ENCODE measurements at places on chromosomes 2 and 18.

DNA sequence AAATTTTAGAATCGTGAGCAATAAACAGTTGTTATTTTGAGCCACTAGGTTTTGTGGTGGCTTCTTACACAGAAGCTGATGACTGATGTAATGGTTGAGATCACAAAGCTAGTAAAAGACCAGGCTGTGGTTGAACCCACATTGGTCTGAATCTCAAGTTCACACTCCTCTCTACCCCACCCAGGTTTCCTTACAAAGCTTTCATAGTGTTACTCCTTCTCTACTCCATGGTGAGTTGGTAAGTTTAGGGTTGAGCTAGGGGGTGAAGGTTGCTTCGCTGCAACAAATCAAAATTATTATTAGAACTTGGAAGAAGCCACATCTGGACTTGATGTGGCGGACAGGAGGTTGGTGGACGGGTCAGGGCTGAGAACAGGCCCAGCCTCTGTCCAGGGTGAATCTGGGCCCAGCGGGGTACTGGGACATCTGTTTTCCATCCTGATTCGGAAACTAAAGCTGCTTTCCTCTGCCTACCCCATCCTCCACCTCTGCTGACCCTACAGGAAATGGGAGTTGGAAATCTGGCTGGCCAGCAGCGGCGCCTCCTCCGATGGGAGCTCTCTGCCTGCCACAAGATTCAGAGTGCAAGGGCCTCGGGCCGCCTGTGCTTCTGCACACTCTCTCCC, 86.3 kb downstream of the ZFP36L2 start:
- peak; percentile 36 for DNase-seq

DNA sequence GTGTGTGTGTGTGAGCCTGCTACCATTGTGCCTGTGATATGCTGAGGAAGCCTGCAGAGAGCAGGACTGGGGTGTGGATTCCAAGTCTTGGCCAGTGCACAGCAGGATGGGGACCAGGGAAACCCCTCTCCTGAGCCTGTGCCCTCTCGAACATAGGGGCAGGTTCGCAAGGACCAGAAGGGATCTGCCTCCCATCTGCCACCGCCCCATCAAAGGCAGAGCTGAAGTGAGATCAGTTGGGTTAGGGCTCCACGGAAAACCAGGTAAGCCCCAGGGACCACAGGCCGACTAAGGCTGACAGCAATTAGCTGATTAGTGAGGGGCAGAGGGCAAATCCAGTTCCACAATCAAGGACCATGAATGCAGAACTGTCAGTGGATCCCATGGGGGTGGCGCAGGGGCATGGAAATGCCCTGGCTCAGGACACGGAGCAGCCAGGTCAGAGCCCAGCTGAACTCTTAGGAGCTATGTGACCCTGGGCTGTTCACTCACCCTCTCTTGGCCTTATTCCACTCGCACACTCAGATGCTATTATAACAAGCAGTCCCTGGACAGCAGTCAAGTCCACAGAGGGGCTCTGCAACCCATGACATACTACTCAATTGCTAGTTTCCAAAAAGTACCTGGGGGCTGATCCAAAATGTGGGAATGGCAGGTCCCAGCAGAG, 84.2 kb upstream of the ID2 start:
- DNase-seq: no peak

DNA sequence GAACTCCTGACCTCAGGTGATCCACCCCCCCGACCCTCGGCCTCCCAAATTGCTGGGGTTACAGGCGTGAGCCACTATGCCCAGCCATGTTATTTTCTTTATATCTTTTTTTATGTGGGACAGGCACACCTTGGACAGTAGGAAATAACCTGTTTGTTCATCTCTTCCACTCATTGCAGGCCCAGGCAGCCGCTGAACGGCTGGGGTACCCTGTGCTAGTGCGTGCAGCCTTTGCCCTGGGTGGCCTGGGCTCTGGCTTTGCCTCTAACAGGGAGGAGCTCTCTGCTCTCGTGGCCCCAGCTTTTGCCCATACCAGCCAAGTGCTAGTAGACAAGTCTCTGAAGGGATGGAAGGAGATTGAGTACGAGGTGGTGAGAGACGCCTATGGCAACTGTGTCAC, 8.4 kb downstream of the CAD start:
- no peak for DNase-seq

- no peak for DNase-seq
These were observed 5.1 kb upstream of the DNAJC5G start for GRCh38 chr2:27270131-27270530.

DNA sequence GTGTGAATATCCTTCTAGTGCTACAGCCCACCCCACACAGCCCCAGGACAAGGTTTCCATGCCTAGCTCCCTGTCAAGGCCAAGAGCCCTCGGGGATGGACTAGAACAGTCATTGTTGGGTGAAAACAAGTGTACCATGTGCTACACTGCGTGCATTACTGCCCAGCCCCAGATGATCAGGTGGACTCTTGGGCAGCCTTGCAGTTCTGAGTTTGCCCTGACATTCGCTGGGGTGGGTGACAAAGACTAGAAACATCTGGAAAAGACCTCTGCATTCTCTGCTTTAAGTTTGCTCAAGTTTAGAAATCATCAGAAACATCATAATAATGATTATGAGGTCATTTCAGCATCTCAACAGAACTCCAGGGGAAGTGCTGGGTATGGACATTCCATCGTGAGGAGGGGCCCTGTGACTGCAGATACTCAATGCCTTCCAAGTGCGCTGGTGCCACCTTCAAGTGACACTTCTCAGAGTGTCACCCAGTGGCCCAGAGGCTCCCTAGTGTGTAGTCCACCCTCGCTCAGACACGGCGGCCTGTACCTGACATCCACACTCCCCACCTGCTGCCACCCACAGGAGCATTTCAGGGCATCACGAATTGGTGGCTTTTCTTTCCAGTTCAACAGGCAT, 5.3 kb upstream of the PXDN start:
- no peak for DNase-seq

DNA sequence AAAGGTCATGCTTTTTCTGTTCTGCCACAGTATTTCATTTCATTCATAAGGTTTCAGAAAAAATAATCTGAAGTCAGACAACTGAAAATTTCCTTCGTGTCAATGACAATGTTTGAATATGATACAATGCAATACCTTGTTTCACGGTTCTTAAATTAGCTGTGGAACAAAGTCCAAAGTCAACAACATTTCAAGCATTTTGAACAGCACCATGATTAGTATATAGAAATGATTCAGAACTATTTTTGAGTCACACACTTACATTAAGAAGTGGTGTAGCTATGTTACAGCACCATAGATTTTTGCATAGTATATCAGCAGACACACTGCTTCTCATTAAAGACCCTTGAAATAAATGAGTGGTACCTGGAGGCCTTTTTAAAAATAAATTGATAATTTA, 178.3 kb upstream of the DSEL start:
- DNase-seq: no peak

- no peak for DNase-seq
These were observed 6.7 kb downstream of the NAB1 start for GRCh38 chr2:190655570-190655969.

GRCh38 chr18:51255693-51256092, 58.2 kb upstream of the MEX3C start:
- DNase-seq: peak; percentile 65

DNA sequence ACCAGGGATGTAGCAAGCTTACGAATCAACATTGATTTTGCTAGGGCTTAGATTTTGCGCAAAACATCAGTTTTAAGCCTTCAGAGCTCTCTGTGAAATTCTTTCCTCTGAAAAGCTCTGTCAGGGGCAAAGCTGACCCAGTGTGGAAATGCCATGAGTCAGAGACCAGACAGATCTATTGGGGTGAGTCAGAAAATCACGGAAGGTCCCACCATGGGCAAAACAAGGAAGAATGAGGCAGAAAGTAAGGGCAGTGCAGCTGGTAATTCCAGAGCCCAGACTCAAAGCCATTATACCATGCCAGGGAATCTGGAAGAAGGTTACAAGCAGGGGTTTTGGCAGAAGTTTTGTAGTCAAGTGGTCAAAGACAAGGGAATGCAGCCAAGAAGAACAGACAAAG, 256.6 kb upstream of the CTAGE1 start:
- DNase-seq: peak; percentile 93

- DNase-seq: no peak
These were observed 40.0 kb downstream of the MYO1B start for GRCh38 chr2:191285252-191285651.

DNA sequence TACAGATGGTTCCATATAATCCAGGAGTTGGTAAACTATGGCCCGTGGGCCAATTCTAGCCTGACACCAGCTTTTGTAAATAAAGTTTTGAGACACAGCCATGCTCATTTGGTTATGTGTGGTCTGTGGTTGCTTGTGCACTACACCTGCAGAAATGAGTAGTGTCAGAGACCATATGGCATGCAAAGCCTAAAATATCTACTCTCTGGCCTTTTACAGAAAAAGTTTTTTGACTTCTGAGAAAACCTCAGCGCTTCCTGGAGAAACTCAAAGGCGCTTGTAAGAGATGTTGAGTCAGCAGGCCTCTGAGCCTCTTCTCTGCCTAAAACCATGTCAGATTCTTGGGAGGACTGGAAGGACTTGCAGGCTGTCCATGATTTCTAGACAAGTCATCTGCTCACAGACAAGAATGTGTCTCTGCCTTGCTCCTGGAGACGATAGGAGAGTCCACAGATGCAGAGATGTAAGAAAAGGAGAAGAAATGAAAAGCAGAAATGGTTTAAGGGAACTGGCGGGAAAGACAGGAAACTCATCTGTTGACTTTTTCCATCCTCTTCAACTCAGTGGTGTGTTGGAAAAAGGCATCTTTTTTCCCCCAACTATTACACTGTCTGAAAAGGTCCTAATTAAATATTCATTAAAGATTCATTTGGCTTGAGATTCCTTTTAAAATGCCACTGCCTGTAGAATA, 5.2 kb downstream of the TTC39C start:
- no peak for DNase-seq

- DNase-seq: peak; percentile 82
These were observed 17.5 kb downstream of the YWHAQ start for GRCh38 chr2:9613291-9613690.

- no peak for DNase-seq
These were observed 77.8 kb upstream of the CCDC195 start for GRCh38 chr2:224793946-224794345.

DNA sequence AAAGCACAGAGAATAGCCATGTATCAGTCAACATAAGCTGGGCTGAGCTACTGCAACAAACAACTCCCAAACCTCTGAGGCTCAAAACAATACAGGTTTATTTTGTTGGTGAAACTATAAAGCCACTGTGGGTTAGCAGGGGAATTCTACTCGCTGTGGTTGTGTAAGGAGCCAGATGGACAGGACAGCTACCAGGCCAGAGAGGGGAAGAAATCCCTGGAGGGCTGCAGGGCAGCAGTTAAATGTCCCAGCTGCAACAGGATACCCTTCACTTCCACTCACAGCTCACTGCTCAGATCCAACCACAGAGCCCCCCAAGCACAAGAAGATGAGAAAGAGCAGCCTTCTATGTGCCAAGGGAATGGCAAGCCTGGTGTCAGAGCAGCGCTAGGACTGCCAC, 245.9 kb upstream of the RAB6C start:
- DNase-seq: no peak

GRCh38 chr2:10531874-10532637, 83.9 kb upstream of the ODC1 start:
- DNase-seq: no peak

DNA sequence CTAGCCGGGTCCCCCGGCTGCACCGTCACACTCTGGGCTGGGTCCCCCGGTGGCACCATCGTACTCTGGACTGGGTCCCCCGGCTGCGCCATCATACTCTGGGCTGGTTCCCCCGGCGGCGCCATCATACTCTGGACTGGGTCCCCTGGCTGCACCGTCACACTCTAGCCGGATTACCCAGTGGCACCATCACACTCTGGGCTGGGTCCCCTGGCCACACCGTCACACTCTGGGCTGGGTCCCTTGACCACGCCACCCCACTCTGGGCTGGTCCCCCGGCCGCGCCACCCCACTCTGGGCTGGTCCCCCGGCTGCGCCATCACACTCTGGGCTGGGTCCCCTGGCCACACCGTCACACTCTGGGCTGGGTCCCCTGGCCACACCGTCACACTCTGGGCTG, 653.8 kb upstream of the ID2 start:
- DNase-seq: no peak

- DNase-seq: peak; percentile 55
These were observed 47.7 kb upstream of the SMIM21 start for GRCh38 chr18:75475228-75475627.

- no peak for DNase-seq
These were observed 4.3 kb downstream of the GAD1 start for GRCh38 chr2:170820757-170821530.

GRCh38 chr2:47339745-47340541, 63.0 kb upstream of the MSH2 start:
- DNase-seq: peak; percentile 50

DNA sequence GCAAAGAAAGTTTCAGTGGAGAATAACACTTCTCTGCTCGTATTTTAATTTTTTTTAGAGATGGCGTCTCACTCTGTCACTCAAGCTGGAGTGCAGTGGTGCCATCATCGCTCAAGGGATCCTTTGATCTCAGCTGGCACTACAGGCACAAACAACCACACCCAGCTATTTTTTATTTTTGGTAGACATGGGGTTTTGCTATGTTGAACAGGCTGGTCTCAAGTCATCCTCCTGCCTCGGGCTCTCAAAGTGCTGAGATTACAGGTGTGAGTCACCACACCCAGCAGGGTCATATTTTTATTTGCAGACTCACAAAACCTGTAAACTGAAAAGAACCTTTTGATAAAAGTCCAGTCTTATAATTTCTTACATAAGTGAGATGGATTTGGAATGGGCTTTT, 2.6 kb downstream of the TRAK2 start:
- no peak for DNase-seq

GRCh38 chr2:235670974-235671787, 177.3 kb downstream of the AGAP1 start:
- DNase-seq: no peak

- DNase-seq: peak; percentile 57
These were observed 46.0 kb downstream of the GAREM1 start for GRCh38 chr18:32424696-32425095.
